ENCODE measurements at places on chromosomes 7 and 10.

GRCh38 chr10:74919671-74920070 lies 93.3 kb downstream of the KAT6B start:
- DNase-seq: no peak

DNA sequence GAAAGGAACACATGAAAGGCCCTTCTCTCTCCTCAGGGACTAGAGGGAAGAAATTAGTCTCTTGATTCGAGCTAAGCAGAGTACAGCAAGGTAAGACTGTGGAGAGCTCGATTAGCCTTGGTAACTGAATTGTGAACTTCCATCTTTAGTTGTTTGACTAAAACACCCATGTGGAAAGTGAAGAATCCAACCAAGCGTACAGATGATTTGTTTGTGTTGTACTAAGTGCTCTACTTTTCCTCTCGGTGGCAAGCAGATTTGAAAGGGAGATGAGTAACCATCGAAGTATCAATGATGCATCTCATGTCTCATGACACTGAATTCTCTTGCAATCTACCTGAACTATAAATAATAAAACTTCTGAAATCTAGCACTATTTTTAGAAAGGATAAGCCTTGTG lies 80.7 kb downstream of the FZD1 start:
- DNase-seq: no peak

GRCh38 chr7:23216021-23216420 lies 30.6 kb upstream of the GPNMB start:
- DNase-seq: no peak

DNA sequence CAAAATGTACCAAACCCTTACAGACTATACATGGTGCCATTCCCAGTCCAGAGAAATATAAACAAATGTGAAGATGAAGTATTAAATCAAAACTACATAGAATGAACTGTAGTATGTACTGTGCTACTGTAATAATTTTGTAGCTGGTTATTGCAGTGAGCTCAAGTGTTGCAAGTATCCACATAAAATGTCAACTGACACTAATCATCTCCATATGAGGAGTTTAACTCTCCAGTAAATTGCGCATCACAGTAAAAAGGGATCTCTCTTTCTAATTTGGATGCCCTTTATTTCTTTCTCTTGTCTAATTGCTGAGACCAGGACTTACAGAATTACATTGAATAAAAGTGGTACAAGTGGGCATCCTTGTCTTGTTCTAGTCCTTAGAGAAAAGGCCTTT lies 165.5 kb downstream of the CPED1 start:
- no peak for DNase-seq

GRCh38 chr10:60048091-60048501 lies 141.7 kb upstream of the CCDC6 start:
- DNase-seq: no peak

GRCh38 chr10:98391065-98391464 lies 23.9 kb downstream of the PYROXD2 start:
- peak; percentile 8 for DNase-seq

GRCh38 chr7:82029236-82029913 lies 259.5 kb upstream of the HGF start:
- no peak for DNase-seq

- DNase-seq: no peak
These were observed 77.8 kb downstream of the NAMPT start for GRCh38 chr7:106206826-106207541.

DNA sequence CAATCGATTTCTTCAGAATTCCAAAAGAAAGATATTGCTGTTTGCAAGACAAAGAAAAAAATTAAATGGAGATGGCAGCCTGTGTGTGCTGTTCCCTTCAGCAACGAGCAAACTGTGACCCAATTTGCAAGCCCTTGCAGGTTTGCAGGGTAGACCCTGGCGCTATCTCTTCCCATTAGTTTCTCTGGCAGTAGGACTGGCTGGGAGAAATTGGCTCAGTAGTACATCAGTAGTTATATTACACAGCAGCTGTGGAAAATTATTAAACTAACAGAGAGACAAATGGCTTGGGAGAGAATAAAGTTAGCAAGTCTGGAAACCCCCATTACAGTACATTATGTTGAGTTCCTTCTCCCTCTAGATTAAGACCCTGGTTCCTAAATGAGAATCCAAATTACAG lies 116.4 kb upstream of the ITGB1 start:
- DNase-seq: no peak

DNA sequence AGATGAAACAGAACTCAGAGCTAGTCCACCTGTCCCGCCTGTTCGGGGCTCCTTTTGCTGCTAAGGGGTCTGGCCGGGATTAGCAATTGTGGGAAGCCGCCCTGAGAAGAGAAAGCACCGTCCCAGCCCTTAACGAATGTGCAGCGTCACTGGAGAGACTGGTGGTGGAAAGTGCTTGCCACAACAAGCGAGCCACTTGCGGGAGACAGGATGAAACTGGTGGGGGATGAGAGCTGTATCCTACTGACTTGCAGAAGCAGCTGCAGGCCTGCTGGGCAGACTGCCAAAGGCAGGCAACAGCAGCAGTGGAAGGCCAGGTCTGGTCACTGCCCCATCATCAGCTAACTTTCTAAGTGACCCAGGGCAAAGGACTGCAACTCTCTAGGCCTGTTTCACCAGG lies 95.4 kb downstream of the FAM53B start:
- DNase-seq: peak; percentile 56

- DNase-seq: no peak
These were observed 72.8 kb upstream of the MPP7 start for GRCh38 chr10:28375399-28376354.

DNA sequence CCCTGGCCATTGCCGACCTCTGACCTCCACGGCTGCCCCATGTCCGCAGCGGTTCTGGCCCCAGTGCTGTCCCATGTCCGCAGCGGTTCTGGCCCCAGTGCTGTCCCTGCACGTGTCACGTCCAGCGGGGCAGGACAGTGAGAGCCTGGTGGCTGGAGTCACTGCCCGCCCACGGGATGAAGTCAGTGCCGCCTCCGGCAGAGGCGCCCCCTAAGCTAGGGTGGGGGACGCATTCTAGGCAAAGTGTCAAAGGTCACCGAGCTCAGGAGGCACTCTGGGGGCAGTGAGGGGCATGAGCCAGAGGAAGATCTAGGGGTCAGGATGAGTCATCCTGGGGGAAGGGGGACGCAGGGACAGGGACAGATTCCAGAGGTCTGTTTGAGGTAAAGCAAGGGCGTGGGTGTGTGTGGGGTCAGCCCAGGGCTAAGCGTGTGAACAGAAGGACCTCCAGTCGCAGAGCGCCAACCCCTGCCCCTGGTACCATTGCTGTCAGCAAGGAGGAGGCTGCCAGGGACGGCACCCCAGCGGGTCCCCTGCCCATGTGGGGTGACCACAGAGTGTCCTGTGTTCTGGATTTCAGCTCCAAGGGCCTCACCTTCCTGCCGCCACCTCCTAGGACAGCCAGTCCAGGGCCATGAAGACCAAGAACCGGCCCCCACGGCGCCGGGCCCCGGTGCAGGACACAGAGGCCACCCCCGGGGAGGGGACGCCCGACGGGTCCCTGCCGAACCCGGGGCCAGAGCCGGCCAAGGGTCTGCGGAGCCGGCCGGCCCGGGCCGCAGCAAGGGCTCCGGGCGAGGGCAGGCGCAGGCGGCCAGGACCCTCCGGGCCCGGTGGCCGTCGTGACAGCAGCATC lies 665 bp downstream of the BHLHA15 start:
- no peak for DNase-seq

DNA sequence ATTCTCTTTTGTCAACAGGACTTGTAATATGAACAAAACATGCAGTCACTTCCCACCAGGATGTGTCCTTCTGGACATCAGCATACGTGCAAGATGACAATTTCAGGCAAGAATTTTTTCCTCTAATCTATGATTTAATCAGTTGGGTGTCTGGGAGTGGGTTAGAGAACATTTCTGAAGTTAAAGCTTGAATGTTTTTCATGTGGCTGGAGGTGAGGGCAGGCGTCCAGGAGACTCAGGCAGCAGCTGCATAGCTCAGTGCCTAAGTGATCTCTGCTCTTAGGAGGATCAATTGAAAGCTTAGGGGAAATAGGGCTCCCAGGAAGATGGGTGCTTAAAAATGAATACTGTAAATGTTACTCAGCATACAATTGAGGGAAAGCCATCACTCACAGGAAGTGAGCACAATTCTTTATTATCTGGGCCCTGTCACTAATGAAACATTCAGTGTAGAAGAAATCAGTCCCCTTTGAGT lies 457.6 kb upstream of the KLF6 start:
- no peak for DNase-seq

DNA sequence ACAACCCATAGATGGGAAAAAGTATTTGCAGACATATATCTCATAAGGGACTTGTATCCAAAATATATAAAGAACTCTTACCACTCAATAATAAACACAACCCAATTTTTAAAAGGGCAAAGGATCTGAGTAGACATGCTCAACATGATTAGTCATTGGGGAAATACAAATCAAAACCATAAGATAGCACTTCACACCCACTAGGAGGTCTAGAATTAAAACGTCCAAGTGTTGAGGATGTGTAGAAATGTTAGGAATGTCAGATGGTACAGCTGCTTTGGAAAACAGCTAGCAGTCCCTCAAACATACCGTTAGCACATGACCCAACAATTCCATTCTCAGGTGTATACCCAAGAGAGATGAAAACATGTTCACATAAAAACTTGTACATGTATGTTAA lies 8.3 kb downstream of the PSTK start:
- DNase-seq: no peak

GRCh38 chr7:80185571-80185970 lies 50.9 kb downstream of the GNAI1 start:
- DNase-seq: no peak

- DNase-seq: no peak
These were observed 22.6 kb downstream of the AQP1 start for GRCh38 chr7:30934225-30934624.

GRCh38 chr10:107717046-107717445 lies 552.5 kb upstream of the SORCS1 start:
- DNase-seq: no peak

DNA sequence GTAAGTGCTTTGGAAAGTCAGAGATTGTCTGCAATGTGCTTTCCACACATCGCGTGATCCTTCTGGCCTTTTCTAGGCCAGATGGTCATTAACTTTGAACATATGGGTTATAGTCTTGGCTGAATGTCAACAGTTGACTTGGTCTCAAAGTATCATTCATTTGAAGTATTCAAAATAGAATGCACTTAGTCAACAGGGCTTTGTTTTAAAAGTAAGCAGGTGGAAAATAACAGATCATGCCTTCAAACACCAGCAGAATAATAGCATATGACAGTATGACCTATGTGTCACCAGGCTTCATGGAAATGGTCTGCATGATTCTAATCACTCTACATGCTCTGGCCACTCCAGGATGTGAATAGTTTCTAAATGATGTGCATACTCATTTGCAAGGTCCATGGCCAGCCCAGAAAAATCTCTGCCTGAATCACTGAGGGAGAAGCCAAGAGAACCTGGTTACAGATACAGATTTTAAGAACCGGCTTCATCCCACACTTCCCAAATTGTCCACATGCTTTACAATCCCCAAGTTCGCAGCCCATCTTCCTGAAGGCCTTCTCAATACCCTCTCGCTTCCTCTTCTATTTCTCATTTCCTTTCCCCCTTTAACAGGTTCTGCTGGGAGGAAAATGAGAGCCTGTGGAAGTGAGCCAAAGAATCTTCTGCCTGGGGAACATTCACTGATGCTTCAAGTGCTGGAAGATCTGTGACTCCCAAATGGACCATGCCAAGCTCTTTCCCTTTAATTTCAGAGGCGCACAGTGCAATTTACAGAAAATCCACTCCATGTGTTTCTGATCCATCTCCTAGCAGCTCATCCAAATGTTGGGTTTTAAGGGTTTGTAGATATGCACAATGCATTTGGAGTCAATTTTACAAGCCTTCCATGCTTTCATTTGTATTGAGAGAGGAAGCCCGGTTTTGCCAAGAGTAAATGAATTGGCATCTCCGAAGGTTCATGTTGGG lies 122.8 kb upstream of the GDF10 start:
- no peak for DNase-seq

GRCh38 chr10:79320820-79321493 lies 26.3 kb upstream of the PPIF start:
- no peak for DNase-seq

- no peak for DNase-seq
These were observed 2.8 kb upstream of the GAL3ST4 start for GRCh38 chr7:100171087-100171681.

- no peak for DNase-seq
These were observed 55.4 kb downstream of the EEPD1 start for GRCh38 chr7:36208426-36208825.

- DNase-seq: no peak
These were observed 32.3 kb downstream of the CCNY start for GRCh38 chr10:35368485-35369048.

DNA sequence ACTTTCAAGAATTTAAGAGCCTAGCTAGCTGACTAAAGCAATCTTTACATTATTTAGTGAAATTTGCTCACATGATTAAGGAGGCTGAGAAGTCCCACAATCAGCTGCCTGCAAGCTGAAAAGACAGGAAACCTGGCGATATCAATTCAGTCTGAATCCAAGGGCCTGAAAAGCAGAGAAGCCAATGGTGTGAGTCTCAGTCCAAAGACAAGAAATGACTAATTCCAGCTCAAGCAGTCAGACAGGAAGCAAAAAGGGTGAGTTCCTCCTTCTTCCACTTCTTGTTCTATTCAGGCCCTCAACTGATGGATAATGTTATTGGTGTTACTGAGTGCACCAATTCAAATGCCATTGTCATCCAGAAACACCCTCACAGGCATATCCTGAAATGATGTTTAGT lies 1231.6 kb upstream of the CELF2 start:
- DNase-seq: no peak

DNA sequence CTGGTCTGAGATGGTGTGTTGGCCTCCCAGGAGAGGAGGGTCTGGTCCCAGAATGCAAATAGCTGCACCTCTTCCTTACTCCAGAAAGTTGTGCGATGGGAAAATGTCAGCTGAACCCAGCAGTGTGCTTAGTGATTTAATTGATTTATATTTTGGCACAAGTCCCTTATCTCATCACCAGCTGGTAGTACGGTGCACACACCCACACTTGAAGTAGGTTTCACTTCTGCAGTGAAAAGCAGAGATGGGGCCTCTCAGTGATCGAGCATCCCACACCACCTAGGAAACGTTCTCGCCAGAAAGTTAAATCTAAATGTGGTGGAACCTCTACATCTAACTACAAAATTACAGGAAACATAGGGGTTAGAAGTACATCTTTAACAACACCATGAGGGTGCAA lies 80.4 kb downstream of the UBE3C start:
- no peak for DNase-seq

DNA sequence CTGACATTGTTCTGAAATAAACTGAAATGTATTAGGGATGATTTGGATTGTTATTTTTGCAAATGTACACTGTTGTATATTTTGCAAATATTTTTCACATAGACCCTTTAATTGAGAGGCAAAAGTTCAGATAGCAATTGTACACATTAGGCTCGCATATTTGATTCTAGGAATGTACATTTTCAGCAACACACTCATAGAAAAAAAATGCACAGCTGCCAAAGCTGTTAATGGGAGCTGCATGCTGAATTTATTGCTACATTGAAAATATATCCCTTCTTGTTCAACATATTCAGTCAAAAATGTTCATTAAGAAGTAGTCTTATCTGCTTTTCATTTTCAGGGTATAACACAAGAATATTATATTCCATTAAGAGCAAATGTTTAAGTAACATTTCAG lies 512.9 kb downstream of the ATRNL1 start:
- DNase-seq: no peak

Measured in activated naive CD8-positive, alpha-beta T cell treated with anti-CD3 and anti-CD28 coated beads, Interleukin-2, amount 50 U/mL, for 24 hours (primary cell).